Stimulated activated CD4-positive, alpha-beta T cell treated with anti-CD3 and anti-CD28 coated beads, Interleukin-1b, Interleukin-23, amount 100 ng/mL, for 1 hour (primary cell): ENCODE measurements at places on chromosomes 12 and 14.
A peak's percentile ranks its signal among the peaks of the same experiment; 100 is the strongest.

DNA sequence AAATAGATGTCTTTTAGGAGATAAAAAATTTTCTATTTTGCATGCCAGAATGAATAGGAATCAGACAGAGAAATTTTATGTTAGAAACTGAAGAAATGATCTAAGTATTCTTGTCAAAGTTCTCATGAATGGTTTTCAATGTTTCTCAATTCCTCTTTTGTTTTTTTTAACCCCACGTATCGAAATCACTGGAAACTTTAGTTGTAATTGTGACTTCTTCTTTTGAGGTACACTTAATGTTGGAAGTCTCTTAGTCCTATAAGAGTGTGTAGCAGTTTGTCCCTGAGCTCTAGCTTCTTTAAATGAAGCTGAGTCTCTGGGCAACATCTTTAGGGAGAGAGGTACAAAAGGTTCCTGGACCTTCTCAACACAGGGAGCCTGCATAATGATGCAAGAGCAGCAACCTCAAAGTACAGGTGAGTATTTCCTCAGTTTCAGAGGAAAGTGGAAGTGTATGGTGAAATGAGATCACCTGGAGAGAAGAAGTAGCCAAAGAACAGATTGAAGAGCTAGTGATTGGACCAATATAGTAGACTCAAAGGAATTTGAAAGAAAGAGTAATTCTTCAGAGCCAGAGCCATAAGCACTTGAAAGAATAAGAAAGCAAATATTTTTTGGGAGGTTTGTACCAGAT is at the start of gene CLEC6A:
CLEC6A (plus strand) TSS at position 236 of the 634 bp plus-strand sequence; CDS start at position 386, 150 bp downstream.
- DNase-seq = no peak

DNA sequence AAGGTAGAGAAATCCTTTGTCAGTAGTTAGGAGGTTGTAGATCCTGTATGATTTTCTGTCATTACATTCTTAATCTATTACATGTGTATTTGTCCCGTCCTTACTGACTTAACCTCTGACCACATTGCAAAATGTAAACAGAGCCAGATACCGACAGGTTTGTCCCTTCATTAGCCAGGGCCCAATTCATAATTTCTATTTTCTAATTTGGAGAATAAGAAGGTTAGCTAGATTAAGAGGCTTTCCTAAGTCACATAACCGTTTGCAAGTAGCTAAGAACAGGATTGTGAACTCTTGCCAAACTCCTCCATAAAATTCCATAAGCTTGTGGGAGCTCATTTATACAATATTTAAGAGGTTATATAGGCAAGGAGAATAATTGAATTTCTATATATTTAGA is 352.6 kb downstream of the RAD51B start:
- DNase-seq = no peak

- DNase-seq = no peak
These were observed 13.4 kb downstream of the CSRNP2 start for GRCh38 chr12:51070004-51070403.

DNA sequence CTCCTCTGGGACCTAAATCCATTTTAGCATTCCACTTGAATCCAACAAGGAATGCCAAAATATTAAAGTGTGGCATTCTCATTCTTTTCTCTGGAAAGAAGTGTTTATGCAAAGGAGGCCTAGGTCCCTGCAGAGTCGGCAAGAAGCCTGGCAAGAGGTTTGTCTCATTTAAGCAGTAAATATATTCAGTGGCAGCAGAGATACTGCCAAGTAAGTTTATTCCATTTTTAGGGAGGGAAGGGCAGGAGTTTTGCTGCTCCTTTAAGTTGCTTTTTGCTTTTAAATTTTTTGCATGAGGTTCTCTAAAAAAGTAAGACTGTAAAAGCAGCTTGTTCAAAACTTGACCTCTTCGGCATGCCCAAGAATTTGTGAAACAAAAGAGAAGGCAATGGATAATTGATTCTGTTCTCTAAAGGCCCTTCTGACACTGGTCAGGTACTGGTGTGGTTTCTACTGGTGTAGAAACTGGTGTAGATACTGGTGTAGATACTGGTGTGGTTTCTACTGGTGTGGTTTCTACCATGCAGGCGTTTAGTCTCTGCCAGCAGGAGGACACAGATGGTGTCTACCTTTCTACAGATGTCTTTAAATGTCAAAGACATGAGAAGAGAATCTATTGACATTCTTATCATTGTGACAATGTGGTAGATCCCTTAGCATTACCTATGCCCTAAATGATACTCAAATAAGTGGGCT is 107.3 kb downstream of the SAMD4A start:
- DNase-seq = no peak

DNA sequence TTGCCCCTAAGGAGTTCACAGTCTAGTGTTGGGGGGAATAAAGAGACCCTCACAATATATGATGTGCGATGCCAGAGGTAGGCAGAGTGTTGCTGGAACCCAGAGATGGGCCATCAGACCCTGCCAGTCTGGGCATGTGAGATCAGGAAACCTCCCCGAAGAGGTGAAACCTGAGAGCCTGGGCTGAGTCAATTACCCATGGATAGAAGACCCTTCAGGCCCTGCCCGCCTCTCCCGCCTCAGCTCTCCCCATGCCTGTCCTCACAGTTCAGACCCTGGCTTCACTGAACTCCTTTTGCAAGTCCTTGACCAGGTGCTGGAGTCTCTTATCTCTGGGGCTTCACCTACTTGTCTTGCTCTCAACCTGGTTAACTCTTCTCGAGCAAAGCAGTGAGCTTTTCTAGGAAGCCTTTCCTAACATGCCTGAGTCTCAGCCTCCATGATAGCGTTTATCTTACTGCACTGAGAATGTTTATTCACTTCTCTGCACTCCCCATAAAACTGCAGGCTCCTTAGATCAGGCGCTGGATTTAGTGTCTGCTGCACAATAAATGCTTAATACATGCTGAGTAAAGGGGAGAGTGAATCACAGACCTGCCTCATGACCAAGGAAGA is 19.6 kb downstream of the ALDH1L2 start:
- DNase-seq = no peak

DNA sequence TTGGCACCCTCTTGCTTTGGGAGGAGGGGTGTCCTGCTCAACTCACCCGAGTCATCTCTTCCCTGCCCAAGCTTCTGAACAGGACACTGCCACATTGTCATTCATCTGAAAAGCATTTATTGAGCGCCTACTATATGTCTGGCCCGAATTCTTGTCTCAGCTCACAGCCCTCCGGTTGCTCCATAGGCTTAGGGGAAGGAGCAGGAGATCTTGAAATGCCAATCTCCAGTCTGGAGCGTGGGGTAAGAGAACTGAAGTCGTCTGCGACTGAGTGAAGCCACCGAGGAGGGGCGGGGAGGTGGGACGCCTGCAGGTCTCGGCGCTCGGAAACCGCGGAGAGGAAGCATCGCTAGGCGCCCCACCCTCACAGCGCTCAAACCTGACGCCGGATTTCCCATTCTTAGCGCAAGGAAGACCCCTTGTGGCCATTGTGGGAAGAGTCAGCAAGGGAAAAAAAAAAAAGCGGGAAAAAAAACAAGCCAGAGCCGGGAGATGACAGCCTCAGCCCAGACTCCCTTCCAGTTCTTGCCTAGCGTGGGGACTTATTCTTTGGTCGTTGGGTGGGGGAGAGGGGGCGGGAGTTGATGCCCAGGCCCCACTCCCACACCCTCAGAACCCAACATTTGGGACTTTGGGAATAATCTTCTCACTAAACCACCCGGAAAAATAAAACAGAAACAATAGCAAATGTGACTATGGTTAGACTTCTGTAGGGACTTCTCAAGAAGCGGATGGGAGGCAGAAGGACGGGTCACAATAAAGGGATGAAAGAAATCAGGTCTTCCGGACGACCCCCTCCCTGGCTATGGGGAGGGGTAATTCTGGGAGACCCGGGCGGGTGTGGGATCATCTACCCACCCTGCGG is 28.2 kb upstream of the SMUG1 start:
- DNase-seq = peak; percentile 42
